Testis (tissue), 5 donors: ENCODE measurements at places on chromosomes 12 and 14.

- no peak for DNase-seq
- H3K27ac ChIP-seq, result no peak overlapping the region
- H3K4me3 ChIP-seq, result no peak overlapping the region
- H3K4me1 ChIP-seq, result no peaks in the 10 kb centered on the region
- H3K36me3 ChIP-seq, result no peaks in the 10 kb centered on the region
Measured at GRCh38 chr12:109182041-109182839, 65.9 kb downstream of the ACACB start.

- no peak for DNase-seq
- H3K27ac ChIP-seq, result no peak overlapping the region
- H3K4me3 ChIP-seq, result no peak overlapping the region
- no peaks in the 10 kb centered on the region for H3K27me3 ChIP-seq
Measured at GRCh38 chr14:104140463-104141331, 2.3 kb downstream of the KIF26A start.

- H3K4me3 ChIP-seq, result no peak overlapping the region
- peaks cover 14% of the 10 kb centered on the region for H3K4me1 ChIP-seq
- no peaks in the 10 kb centered on the region for H3K36me3 ChIP-seq
- no peak for DNase-seq
Measured at GRCh38 chr14:56136571-56137452, 18.6 kb downstream of the PELI2 start.

DNA sequence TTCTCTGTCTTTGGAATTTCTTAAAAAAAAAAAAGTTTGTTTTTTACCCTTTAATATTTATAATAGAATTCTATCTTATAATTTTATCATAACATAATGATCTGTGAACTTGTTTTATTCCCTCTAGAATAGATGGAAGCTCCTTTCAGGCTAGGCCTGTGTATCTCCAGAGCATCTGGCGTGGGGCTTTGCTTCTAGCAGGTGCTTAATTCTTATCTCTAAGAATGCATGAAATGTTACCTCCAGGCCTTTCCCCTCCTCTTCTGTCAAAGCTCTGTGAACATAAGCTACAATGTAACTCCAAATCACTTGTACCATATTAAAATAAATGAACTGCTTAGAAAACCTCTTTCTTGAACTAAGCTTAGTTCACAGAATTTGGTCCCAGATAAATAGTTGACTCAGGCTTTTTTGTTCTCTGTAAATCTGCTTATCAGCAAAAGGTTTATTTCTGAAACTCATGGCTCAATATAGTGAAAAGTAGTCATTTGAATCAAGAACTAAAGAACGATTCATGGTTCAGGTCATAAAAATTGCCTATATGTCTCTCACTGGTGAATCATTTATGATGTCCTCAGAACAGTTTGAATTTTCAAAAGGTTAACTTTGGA, 407.1 kb downstream of the TRHDE start:
- H3K4me1 ChIP-seq, result no peaks in the 10 kb centered on the region
- H3K27ac ChIP-seq, result no peak overlapping the region
- no peak for DNase-seq
- H3K27me3 ChIP-seq, result no peaks in the 10 kb centered on the region

DNA sequence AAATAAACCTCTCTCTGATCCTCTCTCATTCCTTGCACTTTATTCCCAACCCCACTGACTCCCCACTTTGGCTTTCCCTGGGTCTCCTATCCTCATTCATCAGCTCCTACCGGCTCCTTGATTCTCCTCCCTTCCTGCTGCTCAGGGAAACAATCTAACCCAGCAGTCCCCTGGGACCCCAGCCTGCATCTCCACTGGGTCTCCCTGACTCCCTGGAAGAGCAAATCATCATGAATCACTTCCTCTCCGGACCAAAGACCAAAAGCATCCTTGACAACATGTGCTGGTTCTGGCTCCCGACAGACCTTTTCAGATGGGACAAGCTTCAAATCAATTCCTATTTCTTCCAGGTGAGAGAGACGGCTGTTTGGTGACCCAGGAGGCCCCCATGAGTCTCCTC, 76.6 kb downstream of the HSPB8 start:
- H3K4me3 ChIP-seq, result no peak overlapping the region
- no peaks in the 10 kb centered on the region for H3K4me1 ChIP-seq
- no peaks in the 10 kb centered on the region for H3K36me3 ChIP-seq
- H3K27ac ChIP-seq, result no peak overlapping the region

DNA sequence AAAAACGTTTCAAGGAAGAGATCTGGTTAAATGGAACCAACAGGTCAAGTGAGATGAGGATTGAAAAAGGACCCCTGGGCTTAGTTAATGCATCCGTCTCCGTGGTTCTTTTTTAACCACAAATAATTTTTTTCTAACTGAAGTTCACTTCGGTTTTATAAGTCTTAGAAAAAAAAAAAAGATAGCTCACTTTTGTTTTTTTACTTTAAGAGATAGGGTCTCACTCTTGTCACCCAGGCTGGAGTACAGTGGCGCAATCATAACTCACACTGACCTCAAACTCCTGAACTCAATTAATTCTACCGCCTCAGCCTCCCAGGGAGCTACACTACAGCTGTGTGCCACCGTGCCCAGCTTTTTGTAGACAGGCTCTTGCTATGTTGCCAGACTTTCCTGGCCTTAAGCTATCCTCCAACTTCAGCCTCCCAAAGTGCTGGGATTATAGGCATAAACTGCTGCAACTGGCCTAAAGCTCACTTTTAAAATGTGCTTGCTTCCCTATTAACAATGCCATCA, 11.8 kb downstream of the HNRNPC start:
- DNase-seq, result no peak
- no peaks in the 10 kb centered on the region for H3K27me3 ChIP-seq
- H3K27ac ChIP-seq, result no peak overlapping the region

GRCh38 chr12:57708296-57708695, 14.4 kb downstream of the OS9 start:
- DNase-seq, result no peak
- no peaks in the 10 kb centered on the region for H3K27me3 ChIP-seq
- H3K4me3 ChIP-seq, result no peak overlapping the region
- no peaks in the 10 kb centered on the region for H3K4me1 ChIP-seq
- no peak overlapping the region for H3K27ac ChIP-seq

DNA sequence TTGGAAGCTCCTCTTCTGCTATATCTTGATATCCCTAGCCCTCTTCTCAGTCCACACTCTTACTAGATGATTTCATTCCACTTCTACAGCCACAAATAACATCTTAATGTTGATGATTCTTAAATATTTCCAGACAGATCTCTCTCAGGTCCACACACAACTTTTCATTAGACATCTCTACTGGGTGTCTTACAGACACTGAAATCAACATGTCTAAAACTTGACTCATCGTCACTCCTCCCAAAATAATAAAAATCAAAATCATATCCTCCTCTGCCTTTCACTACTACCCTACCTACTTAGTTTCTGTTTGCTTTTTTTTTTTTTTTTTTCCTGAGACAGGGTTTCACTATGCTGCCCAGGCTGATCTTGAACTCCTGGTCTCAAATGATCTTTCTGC, 11.9 kb downstream of the PRDM4 start:
- no peak for DNase-seq
- no peaks in the 10 kb centered on the region for H3K27me3 ChIP-seq
- H3K4me3 ChIP-seq, result no peak overlapping the region
- no peaks in the 10 kb centered on the region for H3K4me1 ChIP-seq
- H3K36me3 ChIP-seq, result no peaks in the 10 kb centered on the region
